Activated naive CD4-positive, alpha-beta T cell (primary cell): ENCODE measurements at places on chromosomes 13 and 19.

- no peak for DNase-seq
Measured at GRCh38 chr13:97390941-97391600, 42.9 kb upstream of the RAP2A start.

DNA sequence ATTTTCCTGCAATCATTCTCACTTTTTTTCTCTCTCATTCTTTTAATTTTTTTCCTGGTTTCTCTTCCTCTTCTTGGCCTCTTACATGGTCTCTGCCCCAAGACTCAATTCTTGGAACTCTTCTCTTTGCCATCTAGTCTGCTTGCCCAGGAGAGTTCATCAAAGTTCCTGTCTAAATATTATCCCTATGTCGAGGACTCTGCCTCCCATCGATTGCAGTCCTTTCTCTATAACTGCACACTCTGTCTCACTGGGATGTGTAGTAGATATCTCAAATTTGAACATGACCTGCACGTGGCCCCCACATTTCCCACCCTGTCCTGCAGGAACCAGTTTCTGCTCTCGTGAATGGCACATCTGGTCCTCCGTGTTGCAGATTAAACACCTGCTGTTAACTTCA lies 204.7 kb upstream of the TMTC4 start:
- DNase-seq: no peak

GRCh38 chr13:98155475-98156109 lies 12.7 kb downstream of the FARP1 start:
- no peak for DNase-seq

DNA sequence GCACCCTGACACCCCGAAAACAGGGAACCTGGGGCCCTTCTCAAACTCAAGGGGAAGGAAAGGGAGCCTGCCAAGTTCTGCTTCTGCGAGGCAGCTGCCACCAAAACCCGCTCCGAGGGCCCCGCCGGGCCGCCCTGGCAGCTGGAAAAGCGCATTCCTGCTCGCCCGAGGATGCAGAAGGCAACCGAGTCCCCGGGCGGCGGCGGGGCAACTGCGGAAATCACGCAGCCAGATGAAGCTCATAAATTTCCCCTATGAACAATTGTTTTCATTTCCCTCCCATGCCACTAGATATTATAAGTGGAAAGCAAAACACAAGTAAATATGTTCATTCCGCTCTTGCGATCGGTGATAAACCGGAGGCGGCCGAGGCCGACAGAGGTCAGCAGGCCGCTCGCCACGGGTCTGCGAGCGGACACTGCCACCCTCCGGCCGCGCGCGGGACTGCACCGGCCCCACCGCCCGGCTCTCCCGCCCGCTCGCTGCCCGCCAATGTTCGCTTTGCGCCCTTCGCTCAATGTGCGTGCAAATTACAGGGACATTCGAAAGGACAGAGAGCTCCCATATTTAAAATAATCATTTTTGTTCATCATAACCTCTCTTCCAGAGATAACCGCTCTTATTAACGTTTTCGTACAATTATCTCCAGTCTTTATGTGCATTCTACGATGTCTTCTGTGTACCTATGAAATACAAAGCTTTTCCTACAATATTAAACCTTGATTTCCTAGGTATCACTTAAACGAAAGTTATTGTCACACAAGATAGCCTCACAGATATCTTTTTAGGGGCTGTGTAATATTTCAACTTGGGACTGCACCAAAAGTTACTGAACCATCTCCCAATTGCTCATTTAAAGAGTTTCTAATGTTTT lies 120.8 kb upstream of the ZNF507 start:
- DNase-seq: peak; percentile 29

GRCh38 chr19:14370169-14370939 lies 10.9 kb upstream of the ADGRE5 start:
- no peak for DNase-seq

GRCh38 chr19:28640506-28640905 lies 572.4 kb downstream of the UQCRFS1 start:
- no peak for DNase-seq
